ENCODE measurements at places on chromosomes 12 and 14.

DNA sequence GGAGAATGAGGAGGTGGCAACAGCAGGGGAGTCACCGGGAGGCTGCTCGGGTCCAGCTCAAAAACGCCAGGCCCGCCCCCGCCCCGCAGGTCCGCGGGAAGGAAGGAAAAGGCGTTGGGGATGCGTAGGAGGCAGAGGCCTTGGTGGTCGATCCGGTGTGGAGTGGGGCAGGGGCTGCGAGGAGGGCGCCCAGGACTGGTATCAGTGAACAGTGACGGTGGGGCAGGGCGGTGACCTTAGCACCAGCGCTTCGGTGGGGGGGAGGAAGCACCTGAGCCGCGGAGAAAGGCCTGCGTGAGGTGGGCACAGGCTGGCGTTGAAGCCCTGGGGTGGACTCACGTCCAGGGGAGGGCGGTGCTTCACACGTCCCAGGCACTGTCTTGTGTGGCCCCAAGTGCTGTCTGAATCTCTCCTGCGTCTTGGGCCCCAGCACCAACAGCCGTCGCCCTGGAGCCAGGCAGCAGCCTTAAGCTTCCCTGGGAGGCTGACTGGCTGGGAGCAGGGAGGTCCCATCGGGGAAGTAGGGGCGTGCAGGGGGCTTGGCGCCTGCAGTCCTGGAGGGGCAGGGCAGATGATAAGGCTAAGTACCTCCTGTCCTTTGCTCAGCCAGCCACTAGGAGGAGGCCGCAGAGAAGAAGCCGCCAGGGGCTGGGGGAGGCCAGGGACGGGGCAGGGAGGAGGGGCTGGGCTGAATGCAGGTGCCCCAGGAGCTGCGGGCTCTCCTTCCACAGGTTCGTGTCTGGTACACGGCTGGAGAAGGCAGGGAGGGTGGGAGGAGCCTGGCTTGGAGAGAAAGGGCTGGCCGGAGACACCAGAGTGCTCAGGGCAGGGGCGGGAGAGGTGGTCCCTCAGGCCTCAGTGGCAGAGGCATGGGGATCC is 26.5 kb downstream of the ZBTB42 start:
- no peak for DNase-seq

DNA sequence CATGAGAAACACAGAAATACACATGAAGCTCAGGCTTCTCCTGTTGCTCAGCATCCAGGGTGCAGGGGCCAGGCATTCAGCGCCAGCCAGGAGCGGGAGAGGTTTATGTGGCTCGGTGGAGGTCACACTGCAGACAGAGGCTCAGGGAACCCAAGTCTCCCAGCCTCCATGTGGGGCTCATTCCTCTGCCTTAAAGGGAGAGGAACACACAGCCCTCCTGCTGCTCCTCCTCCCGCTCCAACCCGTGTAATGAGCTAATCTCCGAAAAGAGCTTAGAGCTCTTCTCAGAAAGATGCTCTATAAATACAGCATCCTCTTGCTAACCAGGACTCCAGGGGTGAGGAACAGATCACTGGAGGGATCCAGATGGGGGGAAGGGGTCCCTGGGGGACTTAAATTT is 28.2 kb downstream of the FGF6 start:
- no peak for DNase-seq

GRCh38 chr12:127400221-127400620 is 866.7 kb upstream of the TMEM132C start:
- no peak for DNase-seq

- no peak for DNase-seq
Measured at GRCh38 chr14:76212242-76212641, 60.5 kb downstream of the GPATCH2L start.

GRCh38 chr12:122886851-122887818 is 8.8 kb downstream of the VPS37B start:
- no peak for DNase-seq

GRCh38 chr14:90704738-90705392 is 111.4 kb downstream of the TTC7B start:
- DNase-seq, result no peak

DNA sequence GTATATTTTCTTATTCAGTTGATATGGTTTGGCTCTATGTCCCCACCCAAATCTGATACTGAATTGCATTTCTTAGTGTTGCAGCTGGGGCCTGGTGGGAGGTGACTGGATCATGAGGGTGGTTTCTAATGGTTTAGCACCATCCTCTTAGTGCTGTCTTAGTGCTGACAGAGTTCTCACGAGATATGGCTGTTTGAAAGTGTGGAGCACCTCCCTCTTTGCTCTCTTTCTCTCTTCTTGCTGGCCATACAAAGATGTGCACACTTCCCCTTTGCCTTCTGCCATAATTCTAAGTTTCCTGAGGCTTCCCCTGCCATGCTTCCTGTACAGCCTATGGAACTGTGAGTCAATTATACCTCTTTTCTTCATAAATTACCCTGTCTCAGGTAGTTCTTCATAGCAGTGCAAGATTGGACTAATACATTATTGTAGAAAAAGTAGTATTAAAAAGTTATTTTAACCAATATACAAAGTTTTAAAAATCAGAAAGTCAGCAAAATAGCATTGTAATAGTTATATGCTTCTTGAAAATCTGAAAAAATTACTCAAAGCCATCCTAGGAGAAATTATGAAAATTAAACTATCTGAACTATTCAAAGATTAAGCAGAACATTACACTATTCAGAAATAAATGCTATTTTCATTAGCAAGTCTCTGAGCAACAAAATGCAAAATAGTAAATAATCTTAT is 84.1 kb downstream of the PPP1R12A start:
- DNase-seq, result no peak
